ENCODE measurements at places on chromosomes 1 and 21.

DNA sequence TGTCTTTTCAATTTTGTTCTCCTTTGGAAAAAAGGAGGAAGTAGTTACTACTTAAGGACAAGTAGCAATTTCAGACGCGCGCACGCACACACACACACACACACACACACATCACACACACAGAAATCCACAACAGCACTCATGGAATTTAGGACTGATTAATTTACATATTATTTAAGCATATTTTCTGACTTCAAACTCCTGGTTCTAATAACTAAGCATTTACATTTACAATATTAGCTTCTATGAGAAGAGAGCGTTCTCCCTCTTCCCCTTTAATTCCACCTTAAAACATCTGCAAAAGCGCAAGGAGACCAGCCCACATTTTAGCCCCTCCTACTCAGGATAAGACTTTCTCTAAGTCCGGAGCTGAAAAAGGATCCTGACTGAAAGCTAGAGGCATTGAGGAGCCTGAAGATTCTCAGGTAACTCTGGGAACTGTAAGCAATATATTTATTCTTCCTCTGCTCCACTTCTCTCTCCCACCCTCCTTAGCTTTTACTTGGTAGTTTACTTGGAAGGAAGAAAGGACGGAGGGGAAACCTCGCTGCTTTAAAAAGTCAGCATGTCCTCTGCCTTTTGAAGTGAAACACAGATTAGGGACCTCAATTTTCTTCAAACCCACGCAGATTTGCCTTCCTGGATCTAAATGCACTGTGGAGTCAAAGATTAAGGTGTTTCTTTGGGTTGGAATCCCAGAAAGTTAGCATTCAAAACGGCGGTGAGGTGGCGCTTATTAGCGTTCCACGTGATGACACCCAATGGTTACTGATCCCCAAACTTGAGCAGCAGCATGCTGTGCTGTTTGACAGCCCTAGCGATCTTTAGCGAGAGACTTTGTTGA is at the start of gene PLA2G4A:
TSS of gene PLA2G4A (plus strand) at position 339 of the 844 bp plus-strand sequence. CDS start 25,406 bp downstream, outside the sequence.
- peak; percentile 86 for DNase-seq

GRCh38 chr1:3620708-3621107 is 4.1 kb upstream of the TPRG1L start:
- DNase-seq: no peak

GRCh38 chr1:166858726-166859419 is 17.2 kb downstream of the TADA1 start:
- DNase-seq: no peak

GRCh38 chr1:48493041-48493440 is 21.0 kb upstream of the SPATA6 start:
- DNase-seq: no peak

- no peak for DNase-seq
Measured at GRCh38 chr1:10353282-10353681, 45.6 kb upstream of the PGD start.

- no peak for DNase-seq
Measured at GRCh38 chr1:217554849-217555248, 76.0 kb downstream of the GPATCH2 start.

GRCh38 chr1:85276978-85277639 is 677 bp upstream of the BCL10 start:
- DNase-seq: no peak

DNA sequence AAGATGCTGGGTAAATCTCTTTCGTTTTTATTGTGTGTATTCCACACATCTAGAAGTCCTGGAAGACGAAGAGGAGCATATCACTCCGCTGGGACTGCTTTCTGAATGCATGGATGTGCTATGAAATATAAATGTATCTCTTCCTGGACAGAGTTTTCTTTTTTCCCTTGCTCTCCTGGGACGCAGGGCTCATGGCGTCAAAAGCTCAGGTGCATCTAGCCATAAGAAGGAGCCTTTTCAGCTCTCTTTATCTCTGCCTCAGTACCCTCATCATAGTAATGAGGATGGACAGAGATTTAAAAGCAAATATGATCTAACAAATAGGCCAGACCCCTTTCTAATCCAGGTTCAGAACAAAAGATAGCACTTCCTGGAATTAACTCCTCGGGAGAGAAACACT is 27.5 kb upstream of the CASQ2 start:
- no peak for DNase-seq

- no peak for DNase-seq
Measured at GRCh38 chr1:19650416-19651140, 6.5 kb downstream of the NBL1 start.
